ENCODE measurements at places on chromosomes 12 and 14.

- no peak for DNase-seq
These were observed 811.4 kb upstream of the TMEM132C start for GRCh38 chr12:127455347-127456265.

DNA sequence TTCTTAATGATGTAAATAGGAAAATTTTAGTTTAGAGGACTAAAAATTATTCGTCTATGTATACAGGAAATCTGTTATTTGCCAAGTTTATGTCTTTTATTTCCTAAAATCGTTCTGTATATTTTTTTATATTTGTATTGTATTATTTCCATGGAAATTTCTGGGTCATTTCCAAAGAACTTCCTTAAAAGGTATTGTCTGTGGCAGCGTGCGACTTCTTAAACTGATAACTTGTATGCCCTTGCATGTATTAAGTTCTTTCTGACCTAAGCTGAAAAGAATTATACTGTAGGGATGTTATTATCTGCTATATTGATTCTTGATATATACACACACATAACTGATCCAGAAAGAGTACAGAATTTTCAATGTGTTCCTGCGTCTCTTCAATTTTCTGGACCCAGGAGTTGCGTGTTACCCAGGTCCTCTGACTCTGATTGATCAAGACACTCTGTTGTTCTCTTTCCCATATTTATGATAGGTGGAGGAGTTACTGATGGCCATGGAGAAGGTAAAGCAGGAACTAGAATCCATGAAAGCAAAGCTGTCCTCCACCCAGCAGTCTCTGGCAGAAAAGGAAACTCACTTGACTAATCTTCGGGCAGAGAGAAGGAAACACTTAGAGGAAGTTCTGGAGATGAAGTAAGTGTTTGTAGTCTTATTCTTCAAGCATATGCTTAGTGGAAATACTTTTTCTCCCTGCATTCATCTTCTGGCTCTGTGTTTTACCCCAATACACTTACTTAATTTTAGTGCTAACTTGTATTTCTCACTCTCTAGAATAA is 298.5 kb downstream of the ERC1 start:
- DNase-seq: no peak

DNA sequence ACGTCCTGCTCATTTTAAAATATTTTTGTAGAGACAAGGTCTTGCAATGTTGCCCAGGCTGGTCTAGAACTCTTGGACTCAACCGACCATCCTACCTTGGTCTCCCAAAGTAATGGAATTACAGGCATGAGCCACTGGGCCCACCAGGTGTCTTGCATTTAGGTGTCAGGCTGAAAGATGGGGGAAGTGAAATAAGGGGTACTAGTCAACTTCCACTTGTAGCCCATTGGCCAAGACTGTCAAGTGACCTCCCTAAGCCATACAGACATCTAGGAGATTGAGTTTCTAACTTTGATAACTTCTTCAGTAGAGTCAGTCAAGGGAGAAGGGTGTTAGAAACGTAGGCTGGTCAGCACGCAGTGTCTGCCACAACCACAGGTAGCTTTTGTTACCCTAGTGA is 32.0 kb downstream of the ARF6 start:
- DNase-seq: no peak

DNA sequence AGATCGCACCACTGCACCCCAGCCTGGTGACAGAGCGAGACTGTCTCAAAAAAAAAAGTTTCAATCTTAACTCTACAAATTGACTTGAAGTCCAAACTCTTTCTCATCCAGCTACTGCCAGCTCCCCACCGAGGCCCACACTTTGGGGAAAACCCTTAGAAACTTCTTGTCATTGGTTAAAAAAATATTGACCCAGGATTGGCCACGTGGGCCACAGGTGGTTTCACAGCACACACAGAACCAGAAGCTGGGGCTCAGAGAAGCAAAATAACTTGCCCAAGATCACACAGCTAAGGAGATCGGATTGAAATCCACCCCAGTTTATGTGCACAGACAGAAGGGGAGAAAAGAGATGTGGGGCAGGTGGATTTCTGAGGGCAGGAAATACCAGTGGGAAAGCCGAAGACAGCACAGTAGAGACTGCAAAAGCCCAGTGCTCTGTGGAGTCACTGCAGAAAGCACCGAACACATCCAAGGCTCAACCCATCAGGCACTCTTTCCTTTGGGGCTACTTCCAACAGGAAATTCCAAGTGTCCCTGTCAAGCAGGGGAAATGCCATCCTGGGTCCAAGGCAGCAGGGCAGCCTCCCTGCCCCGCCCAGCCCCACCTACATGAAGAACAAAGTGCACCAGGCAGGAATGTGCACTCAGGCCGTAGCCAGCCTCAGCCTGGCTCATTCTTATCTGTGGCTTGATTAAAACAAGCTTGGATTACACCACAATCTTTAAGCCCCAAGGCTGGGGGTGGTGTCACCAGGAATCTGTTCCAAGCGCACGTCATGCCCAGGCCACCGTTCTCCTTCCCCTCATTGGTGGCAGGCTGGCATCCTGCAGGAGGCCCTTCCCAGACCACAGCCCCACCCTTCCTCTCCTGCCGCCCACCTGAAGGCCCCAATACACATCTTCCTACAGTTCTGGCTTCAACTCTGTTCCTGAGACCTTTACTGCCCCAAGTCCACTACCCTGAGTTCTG is 72.5 kb downstream of the ITPK1 start:
- no peak for DNase-seq

DNA sequence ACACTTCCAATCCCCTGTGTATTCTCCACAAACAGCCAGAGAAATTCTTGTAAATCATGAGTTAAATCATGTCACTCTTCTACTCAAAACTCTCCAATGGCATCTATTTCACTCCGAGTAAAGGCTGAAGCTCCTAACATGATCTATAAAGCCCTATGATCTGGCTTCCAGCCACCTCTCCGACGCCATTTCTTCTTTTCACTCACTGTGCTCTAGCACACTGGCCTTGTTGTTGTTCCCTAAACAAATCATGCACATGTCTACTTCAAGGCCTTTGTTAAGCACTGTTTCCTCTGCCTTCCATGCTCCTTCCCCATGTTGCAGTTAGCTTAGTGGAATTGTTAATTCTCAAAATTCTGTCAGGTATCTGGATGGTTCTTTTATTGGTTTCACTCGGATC is 30.1 kb upstream of the MTERF2 start:
- DNase-seq: no peak

- no peak for DNase-seq
These were observed 7.6 kb upstream of the BMP4 start for GRCh38 chr14:53964249-53964648.

DNA sequence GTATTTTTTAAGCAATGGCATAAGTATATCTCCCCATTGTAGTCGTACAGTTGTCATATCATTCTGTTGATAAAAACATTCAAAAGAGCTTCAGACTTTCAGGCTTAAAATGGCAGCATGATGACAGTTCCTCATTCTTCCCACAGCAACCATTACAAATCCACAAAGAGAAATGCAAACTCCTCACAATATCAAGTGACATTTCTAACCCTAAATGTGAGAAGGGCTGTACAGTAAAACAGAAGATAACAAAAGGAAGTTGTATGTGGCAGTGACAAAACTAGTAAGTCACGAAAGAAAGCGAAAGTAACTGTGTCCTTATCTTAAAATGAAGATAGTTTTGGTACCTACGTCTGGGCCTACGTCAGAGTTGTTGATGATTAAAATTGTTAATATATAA is 46.7 kb downstream of the GXYLT1 start:
- DNase-seq: peak; percentile 71

DNA sequence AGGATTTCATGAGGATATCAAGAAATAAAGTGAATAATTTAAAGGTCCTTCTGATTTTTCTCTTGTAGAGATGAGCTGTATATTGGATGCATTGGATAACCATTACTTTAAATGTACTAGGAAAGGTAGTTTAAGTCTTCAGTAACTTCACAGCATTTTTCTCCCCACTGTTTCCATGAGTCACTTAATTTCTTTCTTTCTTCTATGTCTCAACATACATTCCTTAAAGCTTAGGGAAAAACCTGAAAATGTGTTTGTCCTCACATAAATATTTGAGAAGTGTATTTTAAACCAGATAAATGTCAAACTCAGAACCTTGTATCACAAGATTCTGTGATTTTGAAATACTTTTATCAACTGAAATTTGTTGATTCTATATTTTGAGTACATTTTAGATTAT is 1970.2 kb upstream of the FLRT2 start:
- no peak for DNase-seq

- DNase-seq: peak; percentile 57
These were observed at the start of gene TMEM121 for GRCh38 chr14:105525861-105526775. Gene TMEM121, plus strand, starts transcription at chr14:105526583. Its CDS starts 2,252 bp downstream, at chr14:105528835.

DNA sequence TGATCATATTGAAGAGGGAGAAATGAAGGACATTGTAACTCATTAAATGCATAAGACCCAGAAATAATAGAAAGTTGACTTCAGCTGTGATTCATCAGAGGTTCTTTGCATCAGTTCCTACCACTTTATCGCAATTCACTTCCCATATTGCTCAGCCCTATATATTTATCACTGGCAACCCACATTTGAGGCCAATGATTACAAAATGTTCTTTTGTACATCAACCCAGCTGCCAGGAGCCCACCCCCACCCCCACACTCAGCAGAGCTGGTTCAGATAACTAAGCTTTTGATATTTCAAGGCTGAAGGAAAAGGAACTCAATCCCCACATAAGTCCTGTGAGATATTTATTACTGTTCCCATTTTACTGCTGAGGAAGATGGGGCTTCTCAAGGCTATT is 51.2 kb upstream of the TMPO start:
- no peak for DNase-seq

DNA sequence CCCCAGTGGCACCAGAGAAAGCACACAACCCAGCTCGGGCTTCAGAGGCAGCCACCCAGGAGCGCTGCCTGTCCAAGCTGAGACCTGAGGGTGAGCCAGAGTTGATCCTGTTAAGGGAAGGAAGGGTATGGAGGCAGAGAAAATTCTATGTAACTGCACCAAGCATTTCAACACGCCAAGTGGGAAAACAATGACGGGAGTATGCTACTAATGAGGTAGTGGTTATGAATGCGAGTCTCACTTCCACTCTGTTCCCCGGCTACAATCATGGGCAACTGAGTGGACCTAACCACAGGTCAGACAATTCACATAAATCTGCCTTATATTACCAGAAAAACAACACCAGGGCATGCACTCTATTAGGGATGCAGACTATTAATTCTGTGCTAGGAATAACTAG is 9.9 kb downstream of the ATG14 start:
- DNase-seq: no peak

DNA sequence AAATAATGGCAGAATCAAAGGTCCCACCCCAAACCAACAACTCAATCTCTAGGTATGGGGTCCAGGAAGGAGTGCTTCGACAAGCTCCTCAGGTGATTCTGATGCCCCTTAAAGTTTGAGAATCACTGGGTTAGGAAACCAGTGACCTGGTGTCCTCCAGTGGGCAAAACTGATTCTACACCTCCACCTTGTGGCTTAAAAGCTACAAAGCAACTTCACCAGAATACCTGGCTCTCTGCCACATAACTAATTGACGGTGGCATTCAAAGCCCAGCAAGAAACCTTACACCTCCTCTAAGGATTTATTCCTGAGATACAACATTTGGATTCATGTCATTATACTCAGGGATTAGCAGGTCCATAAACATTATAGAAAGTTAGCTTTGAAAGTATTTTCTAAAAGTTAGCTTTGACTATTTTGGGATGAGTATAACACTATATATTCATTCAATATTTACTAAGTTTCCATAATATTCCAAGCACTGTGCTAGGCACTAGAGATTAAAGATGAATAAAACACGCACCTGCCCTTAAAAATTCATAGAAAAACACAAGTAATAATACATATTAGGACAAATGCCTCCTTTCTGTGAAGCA is 45.4 kb downstream of the DCAF5 start:
- DNase-seq: peak; percentile 59

Data from CD4-positive, alpha-beta T cell treated with Interleukin-10 for 1 hour (primary cell).